ENCODE measurements at places on chromosomes 5 and 9. TPM values are rescaled to one million over a fixed set of nuclear protein-coding genes. Genes with fewer than 3 reads are reported as not detected.

C5orf34 gene
- not detected for total RNA-seq

PCDHA6 gene
- total RNA-seq = not detected

ST8SIA4 gene
- 15.6 TPM for total RNA-seq

PNPLA7 gene
- total RNA-seq = 13.5 TPM

NUTM2F gene
- not detected for total RNA-seq

GRCh38 chr5:32935283-32935682 is 224.2 kb downstream of the NPR3 start:
- no peak for DNase-seq

- no peak for DNase-seq
These were observed 2.3 kb downstream of the CRB2 start for GRCh38 chr9:123358181-123358905.

DNA sequence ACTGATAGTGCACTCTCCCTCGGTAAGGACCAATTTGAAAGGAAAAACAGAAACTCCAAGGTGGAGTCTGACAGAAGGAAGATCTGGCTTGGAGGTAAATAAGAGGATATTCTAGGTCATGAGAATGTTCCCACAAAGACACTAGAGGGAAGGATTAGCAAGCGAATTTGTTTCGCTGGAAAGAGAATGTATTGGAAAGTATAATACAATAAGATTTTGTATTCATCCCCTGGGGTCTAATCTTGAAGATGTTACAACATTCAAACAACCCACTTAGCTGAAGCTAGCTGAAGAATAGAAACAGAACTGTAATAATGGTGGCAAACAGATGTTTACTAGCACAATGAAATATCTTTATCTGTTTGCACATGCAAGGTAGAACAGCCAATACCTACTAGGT is 158.7 kb downstream of the GNAQ start:
- no peak for DNase-seq

- no peak for DNase-seq
These were observed 66.6 kb downstream of the SERINC5 start for GRCh38 chr5:80189201-80189600.

Measured in ascending aorta (tissue), 2 donors.